ENCODE measurements at places on chromosomes 6 and 20.

DNA sequence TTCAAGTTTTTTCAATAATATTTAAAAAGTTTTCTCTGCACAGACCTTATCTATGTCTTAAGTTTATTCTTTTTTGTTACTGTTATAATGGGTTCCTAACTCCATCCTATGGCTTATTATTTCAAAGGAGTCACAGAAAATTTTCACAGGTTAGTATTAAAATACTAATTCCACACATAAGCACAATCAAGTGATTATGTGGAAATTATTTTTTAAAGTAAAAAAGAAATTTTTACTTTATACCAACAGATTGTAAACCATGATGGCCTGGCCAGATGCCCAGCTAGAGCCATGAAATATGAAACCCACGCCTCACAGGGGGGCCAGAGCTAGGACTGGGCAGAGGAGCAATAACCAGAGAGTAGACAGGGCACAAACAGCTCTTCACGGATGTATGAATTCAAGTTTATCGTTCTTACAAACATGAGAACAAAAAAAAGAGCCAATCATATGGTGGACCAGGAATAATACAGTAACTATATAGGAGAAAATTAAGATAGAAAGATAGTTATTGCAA lies 34.0 kb downstream of the NUDT3 start:
- DNase-seq, result no peak

- DNase-seq, result no peak
These were observed 28.1 kb downstream of the INSM1 start for GRCh38 chr20:20395903-20396568.

DNA sequence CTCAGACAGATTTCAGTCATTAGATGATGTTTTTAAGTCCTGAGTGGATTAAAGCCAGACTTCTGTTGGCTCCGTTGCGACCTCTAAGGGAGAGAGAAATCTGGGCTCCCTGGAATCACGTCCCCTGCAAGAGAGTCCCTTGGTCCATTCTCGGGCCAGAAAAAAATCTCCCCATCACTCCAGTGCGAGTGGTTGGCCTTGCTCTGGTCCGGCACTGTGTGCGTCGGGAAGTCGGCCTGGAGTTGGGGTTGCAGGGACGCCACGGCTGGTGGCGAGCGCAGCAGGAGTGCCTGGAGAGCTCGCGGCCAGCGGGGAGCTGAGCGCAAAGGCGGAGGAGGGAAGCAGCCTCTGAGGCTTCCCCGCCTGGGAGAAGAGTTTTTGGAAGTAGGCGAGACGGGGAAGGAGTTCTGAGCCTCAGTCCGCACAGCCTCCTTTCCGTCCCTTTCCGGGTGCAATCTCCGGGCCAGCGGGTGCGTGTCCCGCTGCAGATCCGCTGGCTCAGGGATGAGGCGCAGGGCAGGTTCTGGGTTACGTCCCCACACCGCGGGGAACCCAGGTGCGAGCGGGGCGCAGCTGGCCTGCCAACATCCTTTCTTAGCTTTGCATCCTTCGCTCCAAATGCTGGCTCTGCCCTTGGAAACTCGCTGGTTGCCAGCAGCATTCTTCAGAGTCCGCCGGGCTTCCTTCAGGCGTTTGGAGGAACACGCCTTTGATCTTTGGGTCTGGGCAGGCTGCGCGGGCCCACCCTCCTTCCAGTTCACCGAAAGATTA lies 6.8 kb downstream of the TCF21 start:
- DNase-seq, result no peak

- no peak for DNase-seq
These were observed 84.3 kb upstream of the TAB2 start for GRCh38 chr6:149233056-149233715.

DNA sequence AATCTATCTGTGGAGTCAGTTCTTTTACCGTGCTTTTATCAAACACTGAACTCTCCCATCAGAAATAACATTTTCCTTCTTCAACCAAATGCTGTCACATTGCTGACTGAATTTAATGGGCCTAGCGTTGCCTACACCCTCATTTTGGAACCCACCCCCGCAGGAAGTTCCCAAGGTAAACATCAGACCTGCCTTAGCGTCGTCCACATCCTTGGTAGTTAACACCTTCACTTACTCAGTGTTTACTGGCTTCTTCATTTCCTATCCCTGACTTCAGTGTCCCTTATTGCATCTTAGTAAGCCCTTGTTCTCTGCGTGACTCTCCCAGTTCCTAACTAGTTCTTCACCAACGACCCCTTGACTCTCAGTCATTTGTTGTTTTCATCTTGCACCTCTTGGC lies 491.4 kb upstream of the SOX4 start:
- DNase-seq, result no peak

- no peak for DNase-seq
These were observed 224.0 kb upstream of the PLN start for GRCh38 chr6:118324116-118324515.

DNA sequence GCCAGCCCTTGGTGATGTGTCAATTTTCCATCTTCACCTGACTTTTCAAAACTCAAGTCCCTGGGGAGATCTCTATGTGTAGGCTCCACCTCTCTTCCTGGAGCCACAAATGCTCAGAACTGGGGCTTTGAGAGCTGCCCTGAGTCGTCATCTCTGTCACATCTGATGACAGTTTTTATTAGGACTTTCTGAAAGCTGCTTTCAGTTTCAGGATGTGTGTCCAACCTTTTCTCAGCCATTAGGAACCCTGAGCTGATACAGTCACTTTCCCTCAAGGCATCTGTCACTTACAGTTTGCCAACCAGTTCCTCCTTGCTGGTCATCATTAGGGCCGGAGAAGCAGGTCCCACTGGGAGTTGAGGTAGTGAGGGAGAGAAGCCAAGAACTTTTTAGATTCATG lies 365.9 kb upstream of the CHD6 start:
- DNase-seq, result no peak
